ENCODE measurements at places on chromosomes 12 and 14. TPM values are rescaled to one million over a fixed set of nuclear protein-coding genes. Genes with fewer than 3 reads are reported as not detected.

The SLC6A12 gene
- polyA plus RNA-seq, result 4.8 TPM

DNA sequence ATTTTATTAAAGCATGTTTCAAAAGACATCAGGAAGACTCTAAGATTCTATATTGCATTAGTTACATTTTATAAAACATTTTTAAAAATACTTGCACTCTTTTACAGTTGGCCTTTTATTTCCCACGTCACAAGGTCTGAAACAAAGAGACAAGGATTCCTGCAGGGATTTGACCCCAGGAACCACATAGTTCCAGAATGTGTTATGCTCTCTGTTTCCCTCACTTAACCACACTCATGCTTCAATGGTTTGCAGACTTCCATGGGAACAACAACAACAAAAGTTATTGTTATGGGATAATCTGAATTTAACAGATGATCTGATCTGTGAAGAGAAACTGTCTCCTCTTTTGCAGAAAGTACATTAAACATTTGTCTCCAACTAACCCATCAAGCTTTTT lies 104.3 kb upstream of the PPFIA2 start:
- no peak for DNase-seq

- peak; percentile 28 for DNase-seq
Measured at GRCh38 chr12:1592444-1593173, 1.8 kb downstream of the FBXL14 start.

The BICDL1 gene
- 23.0 TPM for polyA plus RNA-seq

DNA sequence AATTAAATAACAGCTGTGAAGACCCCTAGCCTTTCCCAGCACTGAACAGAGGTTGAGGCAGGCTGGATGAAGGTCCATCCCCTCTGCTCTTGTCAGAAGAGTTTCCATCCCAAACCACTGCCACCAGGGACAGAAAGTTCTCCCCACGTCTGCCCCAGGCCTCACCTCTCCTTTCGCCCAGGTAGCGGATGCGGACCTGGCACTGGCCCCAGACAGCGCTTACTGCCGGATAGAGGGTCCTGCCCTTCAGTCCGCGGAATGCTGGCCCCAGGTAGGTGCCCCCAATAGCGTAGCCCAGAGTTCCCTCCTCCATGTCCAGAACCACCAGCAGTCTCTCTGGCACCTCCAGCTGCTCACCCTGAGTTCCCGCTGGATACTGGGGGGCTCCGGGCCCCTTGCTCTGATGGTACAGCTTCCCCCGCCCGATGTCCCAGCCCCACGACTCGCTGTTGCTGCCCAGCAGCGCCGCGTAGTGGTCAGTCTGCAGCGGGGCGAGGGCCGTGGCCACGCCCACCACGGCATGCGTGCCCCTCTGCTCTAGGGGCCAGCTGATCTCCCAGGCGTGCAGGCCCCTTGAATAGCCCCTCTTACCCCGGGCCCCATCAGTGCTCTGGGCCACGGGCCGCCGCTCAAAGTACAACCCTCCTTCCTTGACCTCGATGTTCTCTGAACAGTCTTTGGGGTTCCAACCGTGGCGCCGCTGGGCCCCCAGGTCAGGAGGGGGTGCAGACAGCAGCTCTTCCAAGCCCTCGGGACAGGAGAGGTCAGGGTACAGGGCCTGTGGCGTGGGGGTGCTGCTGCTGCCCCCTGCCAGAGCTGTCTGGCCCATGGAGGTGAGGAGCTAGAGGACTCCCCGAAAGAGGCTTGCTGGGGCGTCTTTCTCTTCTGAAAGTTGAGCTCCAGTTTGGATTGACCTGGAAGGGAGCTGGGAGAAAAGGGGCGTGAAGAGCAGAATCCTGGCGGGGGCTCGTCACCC lies 742 bp downstream of the SPSB2 start:
- DNase-seq, result peak; percentile 94

GRCh38 chr14:93309427-93309966 lies 23.3 kb downstream of the BTBD7 start:
- no peak for DNase-seq

The MAP1LC3B2 gene
- 1.8 TPM for polyA plus RNA-seq

The JAG2 gene
- polyA plus RNA-seq, result 38.3 TPM

- DNase-seq, result no peak
Measured at GRCh38 chr12:78571953-78572352, 292.6 kb upstream of the SYT1 start.

DNA sequence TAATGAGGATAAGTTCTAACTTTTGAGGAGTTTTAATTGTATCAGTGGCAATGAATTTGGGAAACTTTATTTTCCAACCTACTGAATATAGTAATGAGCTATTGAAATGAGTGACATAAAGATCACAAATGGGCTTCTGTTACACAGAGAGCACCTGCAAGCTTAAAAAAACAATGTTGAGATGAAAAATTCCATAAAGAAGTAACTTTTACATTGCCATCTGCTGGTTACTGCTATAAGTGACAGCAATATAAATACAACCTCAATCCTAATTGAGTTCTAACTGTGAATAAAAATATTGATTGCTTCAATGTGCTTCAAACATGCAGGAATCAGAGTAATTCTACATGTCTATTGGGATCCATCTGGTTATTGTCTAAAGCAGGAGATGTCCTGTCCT lies 14.2 kb downstream of the WIF1 start:
- no peak for DNase-seq

Data from pancreas (tissue), 10 donors.